ENCODE measurements at places on chromosomes 4 and X. TPM values are rescaled to one million over a fixed set of nuclear protein-coding genes. Genes with fewer than 3 reads are reported as not detected.

The ZCCHC18 gene
- not detected for total RNA-seq

DNA sequence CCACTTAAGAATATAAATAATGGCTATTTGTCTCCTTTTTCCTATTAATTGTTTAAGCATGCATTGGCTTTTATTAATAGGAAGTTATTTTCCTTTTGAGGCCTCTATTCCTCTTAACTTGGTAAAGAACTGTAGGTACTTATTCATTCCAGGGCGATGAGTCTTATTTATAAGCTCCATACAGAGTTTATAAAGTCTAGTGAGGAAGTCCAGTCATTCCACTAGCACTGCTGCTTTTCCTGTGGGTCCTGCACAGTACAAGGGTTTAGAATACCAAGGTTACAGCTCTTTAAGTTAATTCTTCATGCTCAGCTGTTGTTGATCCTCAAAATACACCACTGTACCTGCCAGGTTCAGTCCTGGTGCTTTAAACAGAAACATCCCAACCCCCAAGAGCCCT, 28.5 kb upstream of the WNK3 start:
- DNase-seq, result no peak

GRCh38 chrX:96721354-96721753, 36.7 kb downstream of the DIAPH2 start:
- no peak for DNase-seq

DNA sequence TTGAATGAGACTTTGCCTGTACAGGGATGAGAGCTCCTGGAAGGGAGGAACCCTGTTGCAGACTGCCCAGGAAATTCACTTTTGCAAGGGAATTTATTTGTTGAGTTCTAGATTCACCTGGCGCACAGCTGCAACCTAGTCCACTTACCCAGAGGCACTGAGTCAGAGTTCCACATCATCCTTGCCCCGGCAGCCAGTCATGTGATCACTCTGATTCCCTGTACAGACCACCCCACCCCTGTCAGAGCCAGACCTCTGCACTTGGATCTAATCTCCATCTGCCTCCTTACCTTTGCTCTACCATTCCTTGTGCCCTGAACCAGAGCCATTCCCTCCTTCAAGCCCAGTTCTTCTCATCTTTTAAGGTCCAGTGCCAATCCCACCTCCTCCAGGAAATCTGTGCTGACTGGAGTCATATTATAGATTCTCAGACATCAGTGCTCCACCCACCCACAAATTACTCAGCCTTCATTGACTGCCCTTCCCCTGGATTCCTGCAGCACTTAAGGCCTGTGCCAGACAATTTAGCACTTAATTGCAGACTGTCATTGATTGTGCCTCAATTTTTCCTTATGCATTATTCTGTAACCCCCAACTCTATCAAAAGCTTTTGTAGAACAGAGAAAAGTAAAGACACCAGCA, 84.1 kb upstream of the MAGEA4 start:
- no peak for DNase-seq
